Occipital lobe (tissue), 3 donors: ENCODE measurements at places on chromosomes 6 and 20. TPM values are rescaled to one million over a fixed set of nuclear protein-coding genes. Genes with fewer than 3 reads are reported as not detected.

Gene DSP
- 7.6 TPM for total RNA-seq

Gene C6orf118
- 6.6 TPM for total RNA-seq

Gene PRR18
- 0.47 TPM for total RNA-seq

Gene RBM38
- total RNA-seq = 11.2 TPM

Gene WFDC12
- not detected for total RNA-seq

Gene FAXC
- 49.3 TPM for total RNA-seq

Gene HDGFL1
- not detected for total RNA-seq

Gene VGLL2
- total RNA-seq = not detected

Gene BRPF3
- total RNA-seq = 22.0 TPM

Gene TREM1
- not detected for total RNA-seq

Gene AIF1
- total RNA-seq = 4.1 TPM

Gene SLA2
- not detected for total RNA-seq

Gene EFCAB8
- not detected for total RNA-seq

Gene TMEM244
- 1.4 TPM for total RNA-seq

Gene OPRM1
- 1.7 TPM for total RNA-seq
